ENCODE measurements at places on chromosomes 5 and 9. TPM values are rescaled to one million over a fixed set of nuclear protein-coding genes. Genes with fewer than 3 reads are reported as not detected.
A peak's percentile ranks its signal among the peaks of the same experiment; 100 is the strongest.

The PCSK5 gene
- 1.0 TPM for total RNA-seq

GRCh38 chr5:127959152-127959764, 124.3 kb upstream of the SLC12A2 start:
- peak; percentile 96 for DNase-seq

- DNase-seq = peak; percentile 65
These were observed 3.1 kb downstream of the KLF9 start for GRCh38 chr9:70411121-70411929.

GRCh38 chr9:124126648-124127646, 115.4 kb downstream of the LHX2 start:
- DNase-seq = peak; percentile 73

GRCh38 chr9:114484854-114485443, 20.3 kb downstream of the WHRN start:
- DNase-seq = peak; percentile 73

DNA sequence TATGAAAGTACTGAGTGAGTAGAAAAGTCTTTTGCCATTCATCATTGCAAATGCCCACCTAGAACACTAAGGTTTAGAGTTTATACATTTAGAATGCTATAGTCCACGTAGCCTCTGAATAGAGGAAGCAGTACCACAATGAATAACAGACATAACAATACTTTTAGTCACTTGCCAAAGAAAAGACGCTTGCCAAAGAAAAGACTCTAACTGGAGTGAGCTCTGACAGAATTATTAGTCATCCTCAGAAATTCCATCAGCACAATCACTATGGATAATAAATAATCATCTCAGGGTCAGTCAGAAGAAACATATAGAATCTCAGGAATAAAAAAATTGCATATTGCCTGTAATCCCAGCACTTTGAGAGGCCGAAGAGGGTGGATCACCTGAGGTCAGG, 168.5 kb upstream of the TARS1 start:
- peak; percentile 95 for DNase-seq

DNA sequence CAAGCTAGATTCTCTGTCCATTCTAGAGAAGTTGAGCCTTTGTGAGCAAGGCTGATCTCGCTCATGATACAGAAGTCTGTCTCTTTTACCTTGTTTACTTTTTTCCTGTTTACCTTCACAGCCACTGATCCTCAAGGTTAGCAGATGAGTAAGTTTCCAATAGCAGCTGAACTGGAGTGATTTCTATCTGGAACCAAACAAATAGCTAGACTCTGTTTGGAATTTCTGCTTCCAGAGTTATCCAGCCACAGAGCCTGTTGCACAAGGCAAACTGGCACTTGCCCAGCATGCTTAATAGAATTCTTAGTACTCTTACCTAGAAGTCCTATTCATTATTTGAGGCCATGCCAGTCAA, 12.8 kb upstream of the PANK3 start:
- no peak for DNase-seq

All from dermis microvascular lymphatic vessel endothelial cell (primary cell).